CD4-positive, alpha-beta T cell (primary cell): ENCODE measurements at places on chromosomes 4 and X.

DNA sequence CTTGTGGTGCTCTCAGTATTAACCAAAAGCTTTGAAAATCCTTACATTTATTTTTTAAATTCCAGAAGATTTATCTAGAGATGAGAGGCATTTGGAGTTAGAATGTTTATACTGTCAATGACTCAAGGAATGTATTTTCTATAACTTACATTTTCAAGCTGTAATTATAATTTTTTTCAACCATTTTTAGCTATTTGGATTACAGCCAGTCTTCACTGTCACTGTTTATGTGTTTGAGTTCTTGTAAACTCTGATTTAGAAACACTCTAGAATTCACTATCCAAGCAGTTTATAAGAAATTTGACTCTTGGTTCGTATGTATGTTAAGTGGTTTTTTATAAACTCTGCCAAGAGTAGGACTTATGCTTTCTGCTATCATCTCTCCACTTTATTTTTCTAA is 36.7 kb upstream of the GUCY1A1 start:
- DNase-seq, result no peak

- peak; percentile 56 for DNase-seq
These were observed 318.9 kb upstream of the GATB start for GRCh38 chr4:152079543-152080293.

- no peak for DNase-seq
These were observed 643.3 kb upstream of the FAM241A start for GRCh38 chr4:111501946-111502345.

GRCh38 chr4:3196670-3197359 is 52.1 kb upstream of the MSANTD1 start:
- DNase-seq, result no peak

DNA sequence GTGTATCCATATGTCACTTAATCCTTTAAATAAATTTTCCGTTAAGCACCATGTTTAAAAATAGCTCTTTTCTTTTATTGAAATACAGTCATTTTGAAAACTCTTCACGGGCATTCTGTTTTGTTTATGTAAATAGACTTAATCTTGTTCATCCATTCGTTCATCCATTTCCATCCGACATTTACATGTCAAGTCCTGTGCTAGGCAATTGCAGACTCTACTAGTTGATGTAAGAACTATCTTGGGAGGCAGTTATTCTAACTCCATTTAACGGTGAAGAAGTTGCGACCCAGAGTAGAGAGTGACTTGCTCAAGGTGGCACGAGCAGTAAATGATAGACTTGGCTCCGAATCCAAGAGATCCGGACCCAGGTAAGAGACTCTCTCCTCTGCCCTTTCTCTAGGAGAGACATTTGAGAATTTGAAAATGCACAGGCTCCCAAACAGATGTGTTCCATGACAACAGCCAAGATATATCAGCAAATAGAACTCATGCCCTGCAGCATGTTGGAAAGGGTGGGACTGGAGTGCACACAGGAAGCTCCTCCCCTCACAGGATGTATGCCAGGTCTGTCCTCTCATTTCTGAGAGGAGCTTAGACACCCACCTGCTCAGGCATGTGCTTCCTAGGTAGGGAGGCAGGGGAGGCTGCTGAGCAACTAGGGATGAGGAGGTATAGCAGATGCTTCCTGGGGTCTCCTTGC is 64.5 kb downstream of the DRD5 start:
- DNase-seq, result no peak

GRCh38 chr4:159352609-159353008 is 249.7 kb downstream of the RAPGEF2 start:
- DNase-seq, result no peak

DNA sequence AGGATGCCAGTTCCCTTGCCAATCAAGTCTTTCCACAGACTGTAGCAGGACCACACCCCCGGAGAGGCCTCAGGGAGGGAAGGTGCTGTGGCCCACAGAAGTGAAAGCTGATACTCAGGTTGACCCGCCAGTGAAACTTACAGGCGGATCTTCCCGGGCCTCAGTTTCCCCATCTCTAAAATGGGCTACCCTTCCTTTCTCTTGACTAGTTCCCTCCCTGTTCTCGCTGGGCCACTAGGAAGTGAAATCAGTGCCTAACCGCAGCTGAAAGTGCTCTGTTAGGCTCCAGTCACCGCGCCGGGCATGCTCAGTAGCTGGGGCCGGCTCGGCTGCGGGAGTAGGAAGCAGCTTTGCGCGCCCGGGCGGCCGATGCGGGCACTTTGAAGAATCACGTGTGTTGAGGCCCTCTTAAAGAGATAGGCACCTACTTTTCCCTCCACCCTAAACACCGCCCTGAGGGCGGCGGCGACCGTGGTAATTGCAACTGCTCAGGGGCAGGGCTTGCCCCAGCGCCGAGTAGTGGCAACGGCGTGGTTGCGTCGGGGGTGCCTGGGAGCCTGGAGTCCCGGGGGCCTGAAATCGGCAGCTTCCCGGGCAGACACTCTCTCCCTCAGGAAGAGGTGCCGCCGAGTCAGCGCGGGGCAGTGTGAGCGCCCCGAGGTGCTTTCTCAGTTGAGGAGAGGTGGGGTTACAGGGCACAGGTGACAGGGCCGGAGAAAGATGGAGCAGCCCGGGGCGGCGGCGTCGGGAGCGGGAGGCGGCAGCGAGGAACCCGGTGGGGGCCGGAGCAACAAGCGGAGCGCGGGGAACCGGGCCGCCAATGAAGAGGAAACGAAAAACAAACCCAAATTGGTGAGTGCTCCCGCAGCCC is at the start of gene DIAPH2:
Gene DIAPH2, plus strand, starts transcription at position 504 of the 871 bp plus-strand sequence.
- DNase-seq, result peak; percentile 44

DNA sequence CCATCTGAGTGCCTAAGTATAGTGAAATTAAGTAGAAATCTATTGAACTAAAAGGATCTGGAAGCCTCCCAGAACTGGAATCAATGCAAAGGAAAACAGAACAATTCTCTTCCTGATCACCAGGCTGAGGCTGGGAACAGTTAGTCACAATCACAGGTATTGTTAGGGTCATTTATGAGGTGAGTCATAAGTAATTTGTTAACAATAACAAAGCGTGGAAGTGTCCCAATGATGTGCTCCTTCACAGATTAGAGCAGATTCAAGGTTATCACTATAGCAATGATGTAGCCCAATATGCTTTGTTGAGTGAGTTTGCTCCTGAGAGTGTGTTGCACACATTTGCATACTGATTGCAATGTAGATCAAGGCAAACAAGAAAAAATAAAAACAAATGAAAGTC is 228.1 kb downstream of the ZNF674 start:
- no peak for DNase-seq

- no peak for DNase-seq
These were observed 126.9 kb downstream of the CBLL2 start for GRCh38 chrX:22399437-22400192.

DNA sequence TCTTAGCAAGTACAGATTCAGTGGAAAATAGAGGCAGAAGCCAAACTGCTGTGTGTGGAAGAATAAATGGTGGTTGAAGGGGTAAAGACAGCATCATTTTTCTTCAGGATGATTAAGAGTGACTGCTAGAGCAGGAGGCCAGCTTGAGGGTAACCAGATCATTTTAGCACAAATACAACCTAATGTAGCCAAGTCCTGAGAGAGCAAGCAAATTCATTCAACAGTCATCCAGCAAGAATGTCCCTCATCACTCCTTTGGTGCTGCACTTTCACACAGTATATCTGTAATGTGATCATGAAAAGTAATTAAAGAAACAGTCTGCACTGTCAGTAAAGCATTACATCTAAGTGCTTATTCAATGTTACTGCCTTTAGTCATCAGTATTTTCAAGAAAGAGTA is 44.8 kb downstream of the NPFFR2 start:
- no peak for DNase-seq

DNA sequence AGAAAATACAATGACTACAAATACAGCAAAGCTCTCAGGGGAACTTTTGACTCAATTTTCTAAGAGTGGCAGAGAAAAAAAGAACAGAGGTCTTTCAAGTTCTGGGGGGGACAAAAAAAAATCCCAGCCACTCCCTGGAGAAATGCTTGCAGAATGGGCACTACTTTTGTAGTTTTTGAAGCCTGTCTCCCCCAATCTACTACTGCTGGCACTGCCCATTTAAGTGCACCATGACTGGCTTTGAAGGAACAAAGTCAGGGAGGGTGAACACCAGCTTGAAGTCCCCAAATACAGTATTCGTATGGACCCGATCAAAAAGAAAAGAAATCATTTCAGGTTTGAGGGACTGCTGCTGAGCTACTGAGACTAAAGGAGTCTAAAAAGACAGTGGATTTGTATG is 1824.4 kb downstream of the ARAP2 start:
- no peak for DNase-seq

GRCh38 chr4:81348778-81349094 is 123.0 kb downstream of the RASGEF1B start:
- no peak for DNase-seq

DNA sequence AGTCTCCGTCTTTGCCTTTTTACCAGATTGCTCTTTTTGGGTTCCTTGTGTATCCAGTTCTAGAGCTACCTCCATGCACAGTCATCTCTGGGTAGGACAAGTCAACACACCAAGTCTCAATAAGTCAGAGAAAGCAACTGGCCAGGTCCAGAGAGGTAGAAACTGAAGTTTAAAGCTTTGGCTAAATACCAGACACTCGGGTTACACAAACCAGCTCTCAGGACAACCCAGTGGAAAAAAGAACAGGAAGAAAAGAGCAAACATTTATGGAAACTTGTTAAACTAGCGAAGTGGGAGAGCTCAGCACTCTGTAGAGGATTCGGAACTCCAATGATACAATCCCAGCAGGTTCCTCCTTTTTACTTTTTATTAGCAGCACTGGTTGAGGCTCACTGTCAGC is 291.0 kb upstream of the CPEB2 start:
- no peak for DNase-seq

GRCh38 chr4:987624-988513 is 1.0 kb downstream of the IDUA start:
- no peak for DNase-seq

DNA sequence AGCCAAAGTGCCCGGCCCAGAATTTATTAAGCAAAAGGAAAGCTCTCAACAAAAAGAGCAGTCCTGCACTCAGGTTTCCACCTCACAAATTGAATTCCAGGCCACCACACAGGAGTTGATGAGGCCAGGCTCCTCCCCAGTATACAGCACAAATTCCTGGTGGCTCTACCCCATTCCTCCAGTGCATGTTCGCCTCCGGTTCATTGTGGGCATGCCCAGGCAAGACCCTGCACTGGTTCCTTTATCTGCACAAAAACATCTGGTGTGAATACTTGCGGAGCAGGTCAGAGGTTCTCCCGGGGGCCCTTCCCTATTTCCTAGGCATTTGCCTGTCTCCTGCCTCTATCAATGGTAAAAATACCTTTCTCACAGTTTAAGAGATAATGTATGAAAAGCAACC is 195.2 kb upstream of the ANXA10 start:
- DNase-seq, result no peak

- DNase-seq, result no peak
These were observed 16.6 kb downstream of the HSD17B13 start for GRCh38 chr4:87306056-87306455.

- no peak for DNase-seq
These were observed 76.0 kb downstream of the NR3C2 start for GRCh38 chr4:148366251-148366650.

- no peak for DNase-seq
These were observed 1.2 kb downstream of the POU3F4 start for GRCh38 chrX:83509254-83509801.

- DNase-seq, result no peak
These were observed 1.2 kb downstream of the LINC00632 start for GRCh38 chrX:140710710-140711109.

- DNase-seq, result no peak
These were observed 354.7 kb upstream of the SLC7A11 start for GRCh38 chr4:138596896-138597295.

GRCh38 chr4:105451346-105451745 is 22.5 kb downstream of the PPA2 start:
- DNase-seq, result no peak

DNA sequence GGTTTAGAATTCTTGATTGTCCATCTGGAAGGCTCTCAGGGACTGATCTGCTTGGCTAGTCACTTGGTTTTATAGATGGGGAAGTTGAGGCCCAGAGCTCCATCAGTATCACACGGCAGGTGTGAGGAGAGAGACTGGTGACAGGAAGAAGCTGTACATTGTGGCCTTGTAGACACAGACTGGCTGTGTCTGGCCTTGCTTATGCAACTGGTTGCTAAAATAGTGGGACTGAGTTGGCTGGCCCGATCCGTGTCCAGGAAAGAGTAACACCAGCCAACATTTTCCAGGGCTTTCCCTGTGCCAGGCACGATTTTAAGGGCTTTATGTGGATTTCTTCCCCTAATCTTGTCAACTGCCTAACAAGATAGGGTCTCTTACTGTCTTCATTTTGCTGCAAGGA is 2.8 kb downstream of the TBC1D14 start:
- no peak for DNase-seq

- DNase-seq, result no peak
These were observed 432.5 kb upstream of the FAM47C start for GRCh38 chrX:36575670-36576069.

DNA sequence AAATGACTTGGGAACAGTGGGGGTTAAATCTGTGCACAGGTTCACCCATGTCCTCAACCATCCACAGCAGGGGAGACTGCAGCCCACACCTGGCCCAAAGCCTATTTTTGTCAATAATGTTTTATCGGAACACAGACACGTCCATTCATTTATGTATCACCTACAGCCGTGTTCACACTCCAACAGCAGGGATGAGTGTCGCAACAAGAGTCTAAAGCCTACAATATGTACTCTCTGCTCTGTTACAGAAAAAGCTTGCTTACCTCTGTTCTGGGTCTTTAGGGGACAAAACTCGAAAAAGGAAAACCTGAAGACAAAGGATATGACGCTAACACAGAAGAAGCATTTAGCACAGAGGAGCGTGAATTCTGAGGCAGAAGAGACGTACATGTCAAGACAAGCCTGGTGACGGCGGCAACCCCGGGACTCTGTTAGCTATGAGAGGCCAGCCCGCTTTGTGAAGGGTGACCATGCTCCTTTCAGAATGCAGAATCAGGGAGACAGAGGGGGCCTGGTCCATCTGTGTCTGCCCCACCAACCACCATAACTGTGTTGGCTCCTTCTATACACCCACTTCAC is 45.5 kb downstream of the AFAP1 start:
- no peak for DNase-seq
